ENCODE measurements at places on chromosomes 3 and 15.
A peak's percentile ranks its signal among the peaks of the same experiment; 100 is the strongest.

GRCh38 chr15:80152896-80153876, at the start of gene FAH:
FAH (plus strand) TSS chr15:80152999; CDS start chr15:80153055, 56 bp downstream.
- DNase-seq, result peak; percentile 86

DNA sequence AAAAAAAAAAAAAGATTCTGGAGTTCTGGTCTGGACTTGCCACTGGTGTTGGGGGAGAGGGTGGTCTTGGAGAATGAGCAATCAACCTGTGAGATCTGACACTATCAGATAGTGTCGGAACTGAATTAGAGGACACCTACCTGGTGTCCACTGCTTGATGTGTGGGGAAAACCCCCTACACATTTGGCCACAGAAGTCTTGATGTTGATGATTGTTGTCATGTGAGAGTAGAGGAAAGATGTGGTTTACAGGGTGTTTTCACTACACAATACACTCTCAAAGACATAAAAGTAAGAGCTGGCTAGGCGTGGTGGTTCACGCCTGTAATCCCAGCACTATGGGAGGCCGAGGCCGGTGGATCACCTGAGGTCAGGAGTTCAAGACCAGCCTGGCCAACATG, 36.9 kb upstream of the RAB7A start:
- no peak for DNase-seq

GRCh38 chr3:169227911-169228310, 435.6 kb downstream of the MECOM start:
- DNase-seq, result no peak

- DNase-seq, result no peak
These were observed 981.9 kb downstream of the TUSC7 start for GRCh38 chr3:117691526-117691925.

DNA sequence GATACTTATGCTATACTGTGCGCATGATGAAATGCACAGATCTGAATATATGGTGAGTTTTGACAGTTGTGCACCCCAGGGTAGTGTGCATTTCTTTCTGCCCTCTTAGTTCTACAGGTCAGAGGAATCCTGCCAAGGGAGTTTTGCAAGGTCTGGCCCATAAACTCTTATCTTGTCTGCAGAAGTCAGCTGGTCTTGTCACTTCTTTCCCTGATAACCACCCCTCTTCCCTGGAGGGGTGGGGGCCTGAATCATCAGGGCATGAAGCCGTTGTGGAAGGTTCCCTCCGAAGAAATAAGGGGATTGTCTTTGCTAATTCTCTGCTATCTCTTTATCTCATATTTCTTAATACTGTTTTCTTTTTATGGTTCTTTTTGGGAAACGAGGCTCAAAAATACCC, 30.4 kb downstream of the TRIM71 start:
- no peak for DNase-seq

DNA sequence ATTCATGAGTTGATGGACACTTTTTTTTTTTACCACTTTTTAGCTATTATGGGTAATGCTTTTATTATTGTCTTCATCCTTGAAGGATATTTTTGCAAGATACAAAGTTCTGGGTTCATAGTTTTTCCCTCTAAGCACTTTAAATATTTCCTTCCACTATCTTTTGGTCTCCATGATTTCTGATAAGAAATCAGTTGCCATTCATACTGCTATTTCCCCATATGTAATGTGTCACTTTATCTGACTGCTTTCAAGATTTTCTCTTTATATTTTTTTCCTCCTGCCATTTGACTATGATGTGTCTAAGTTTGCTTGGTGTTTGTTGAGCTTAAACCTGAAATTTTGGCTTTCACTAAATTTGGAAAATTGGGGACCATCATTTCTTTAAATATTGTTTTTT, 19.3 kb downstream of the NRG4 start:
- no peak for DNase-seq

- DNase-seq, result no peak
These were observed 218.4 kb downstream of the SOX2 start for GRCh38 chr3:181930105-181930504.

DNA sequence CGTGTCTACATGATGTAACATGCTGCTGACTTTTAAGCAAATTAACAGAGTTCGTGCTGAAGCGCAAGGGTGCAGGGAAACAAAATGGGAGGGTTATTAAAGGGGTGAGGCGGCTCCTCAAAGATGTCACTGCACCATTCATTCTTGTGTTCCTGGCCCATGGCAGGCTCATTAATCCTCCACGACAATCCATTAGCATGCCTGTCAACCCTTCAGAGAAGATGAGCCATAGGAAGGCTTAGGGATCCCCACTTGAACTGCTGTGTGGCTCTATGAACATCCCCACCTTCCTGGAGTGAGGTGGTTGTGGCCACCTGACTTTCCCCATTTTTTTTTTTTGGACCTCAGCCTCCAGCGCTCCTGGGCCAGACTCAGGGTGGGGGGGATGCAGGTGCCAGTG, 45.8 kb downstream of the IGF1R start:
- no peak for DNase-seq

- DNase-seq, result no peak
These were observed 87.8 kb downstream of the PDZRN3 start for GRCh38 chr3:73536952-73537351.

DNA sequence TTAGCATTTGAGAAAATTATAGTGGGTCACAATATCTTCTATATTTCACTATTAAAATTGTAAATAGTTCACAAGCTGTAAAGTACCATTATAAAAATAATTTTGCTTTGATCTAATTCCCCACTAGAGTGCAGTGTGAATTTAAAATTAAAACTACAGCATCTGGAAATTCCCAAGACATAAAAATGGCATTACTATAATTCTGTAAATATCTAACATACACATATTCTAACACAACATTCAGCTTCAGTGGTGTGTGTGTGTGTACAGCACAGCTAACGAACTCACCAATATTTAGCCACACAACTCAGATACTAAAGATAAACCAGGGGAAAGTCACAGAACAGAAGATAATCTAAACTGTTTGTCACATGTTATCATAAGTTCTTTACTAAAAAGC, 424.9 kb upstream of the ZNF385D start:
- no peak for DNase-seq

GRCh38 chr3:125647318-125648014, 52.2 kb upstream of the OSBPL11 start:
- no peak for DNase-seq

GRCh38 chr3:52118156-52118875, 35.9 kb downstream of the POC1A start:
- DNase-seq, result no peak

DNA sequence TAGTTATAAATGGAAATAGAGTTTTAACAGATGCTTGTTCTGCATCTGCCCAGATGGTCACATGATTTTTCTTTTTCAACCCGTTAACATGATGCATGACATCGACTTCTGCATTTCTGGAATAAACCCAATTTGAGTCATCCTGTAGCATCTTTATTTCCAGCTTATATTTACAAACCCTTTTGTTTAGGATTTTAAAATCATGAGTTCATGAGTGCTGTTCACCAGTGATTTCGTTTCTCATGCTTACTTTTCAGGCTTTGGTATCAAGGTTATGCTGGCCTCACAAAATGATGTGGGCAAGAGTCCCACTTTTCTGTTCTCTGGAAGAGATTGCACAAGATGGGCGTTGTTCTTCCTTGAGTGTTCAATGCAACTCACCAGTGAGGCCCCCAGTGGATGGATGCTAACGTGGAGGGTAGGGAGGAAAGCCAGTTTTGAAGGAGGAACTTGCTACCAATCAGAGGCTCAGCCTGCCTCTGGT, 5.2 kb downstream of the HRH1 start:
- DNase-seq, result no peak

Data from heart left ventricle (tissue), 16 donors.